NCI-H526 treated with DMSO at 0.1 percent for 48 hours (cell line): ENCODE measurements at places on chromosomes 1 and 21.
A peak's percentile ranks its signal among the peaks of the same experiment; 100 is the strongest.

DNA sequence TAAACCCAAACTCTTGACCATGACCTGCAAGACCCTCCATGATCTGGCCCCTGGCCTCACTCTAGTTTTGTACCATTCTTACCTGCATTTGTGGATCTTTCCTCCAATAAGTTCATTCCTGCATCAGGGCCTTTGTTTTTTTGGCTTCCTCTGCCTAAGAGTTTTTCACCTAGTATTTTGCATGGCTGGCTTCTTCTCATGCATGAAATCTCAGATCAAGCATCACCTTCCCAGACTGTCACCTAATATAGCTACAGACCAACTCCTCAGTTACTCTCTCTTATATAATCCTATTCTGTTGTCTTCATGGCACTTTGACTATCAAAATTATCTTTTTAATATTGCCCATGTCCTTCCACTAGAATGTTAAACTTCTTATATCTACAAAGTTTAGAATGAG, 54.2 kb downstream of the BTBD8 start:
- no peak for DNase-seq

- DNase-seq, result no peak
These were observed 402.4 kb downstream of the OMA1 start for GRCh38 chr1:58143972-58144697.

DNA sequence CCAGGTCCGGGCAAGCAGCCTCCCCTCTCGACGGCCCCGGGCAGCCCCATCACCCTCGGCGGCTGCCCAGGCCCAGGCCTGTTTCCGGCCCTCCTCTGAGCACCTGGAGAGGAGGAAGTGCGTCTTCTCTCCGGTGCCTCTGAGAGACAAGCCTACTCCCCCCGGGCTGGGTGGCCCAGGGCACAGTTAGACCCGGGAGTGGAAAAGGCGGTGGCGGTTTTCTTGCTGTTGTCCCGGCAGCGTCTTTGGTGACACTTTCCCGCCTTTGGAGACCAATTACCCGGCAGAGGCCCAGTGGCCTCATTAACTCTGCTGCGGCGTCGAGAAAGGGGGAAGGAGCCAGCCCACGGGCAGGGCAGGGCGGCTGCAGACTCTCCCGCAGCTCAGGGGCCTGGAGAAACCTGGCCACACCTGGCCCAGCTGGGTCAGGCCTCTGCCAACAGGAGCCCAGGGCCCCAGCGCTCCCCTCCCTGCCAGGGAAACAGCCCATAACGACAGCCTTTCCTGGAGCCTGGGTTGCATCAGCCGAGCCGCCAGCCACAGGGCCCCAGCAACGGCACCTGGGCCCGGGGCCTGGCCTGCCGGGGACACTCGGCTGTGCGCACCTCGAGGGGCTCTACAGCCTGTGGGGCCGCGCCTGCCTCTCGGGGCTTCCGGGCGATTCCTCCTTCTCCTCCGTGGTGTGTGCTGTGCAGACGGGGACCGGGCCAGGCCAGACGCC, 28.4 kb upstream of the C1orf159 start:
- DNase-seq, result peak; percentile 64

- DNase-seq, result peak; percentile 90
These were observed 577 bp upstream of the CEP350 start for GRCh38 chr1:179953974-179954492.

DNA sequence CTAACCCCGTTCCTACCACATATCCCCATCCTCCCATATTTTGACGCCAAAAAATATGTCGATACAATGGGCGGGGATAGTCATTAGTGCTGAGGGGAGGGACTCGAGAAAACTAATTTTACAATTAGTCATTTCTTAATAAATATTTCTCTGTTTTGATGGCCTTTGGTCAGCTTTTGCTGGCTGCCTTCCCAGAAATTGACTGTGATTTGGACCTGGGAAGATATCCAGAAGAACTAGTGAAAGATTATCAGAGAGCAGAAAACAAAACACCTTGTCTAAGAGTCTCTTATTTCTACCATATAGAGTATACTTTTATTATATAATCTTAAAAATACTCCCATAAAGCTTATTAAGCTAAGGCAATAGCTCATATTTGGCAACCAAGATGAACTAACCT, 247.6 kb downstream of the MRPL39 start:
- DNase-seq, result no peak

- DNase-seq, result no peak
These were observed 73.2 kb downstream of the AK5 start for GRCh38 chr1:77355010-77355409.

- peak; percentile 30 for DNase-seq
These were observed 181.4 kb upstream of the KIAA0040 start for GRCh38 chr1:175373786-175374623.

GRCh38 chr1:100164216-100164615, 13.8 kb downstream of the LRRC39 start:
- DNase-seq, result no peak

- DNase-seq, result no peak
These were observed 452.6 kb upstream of the CAMK1G start for GRCh38 chr1:209130886-209131285.

DNA sequence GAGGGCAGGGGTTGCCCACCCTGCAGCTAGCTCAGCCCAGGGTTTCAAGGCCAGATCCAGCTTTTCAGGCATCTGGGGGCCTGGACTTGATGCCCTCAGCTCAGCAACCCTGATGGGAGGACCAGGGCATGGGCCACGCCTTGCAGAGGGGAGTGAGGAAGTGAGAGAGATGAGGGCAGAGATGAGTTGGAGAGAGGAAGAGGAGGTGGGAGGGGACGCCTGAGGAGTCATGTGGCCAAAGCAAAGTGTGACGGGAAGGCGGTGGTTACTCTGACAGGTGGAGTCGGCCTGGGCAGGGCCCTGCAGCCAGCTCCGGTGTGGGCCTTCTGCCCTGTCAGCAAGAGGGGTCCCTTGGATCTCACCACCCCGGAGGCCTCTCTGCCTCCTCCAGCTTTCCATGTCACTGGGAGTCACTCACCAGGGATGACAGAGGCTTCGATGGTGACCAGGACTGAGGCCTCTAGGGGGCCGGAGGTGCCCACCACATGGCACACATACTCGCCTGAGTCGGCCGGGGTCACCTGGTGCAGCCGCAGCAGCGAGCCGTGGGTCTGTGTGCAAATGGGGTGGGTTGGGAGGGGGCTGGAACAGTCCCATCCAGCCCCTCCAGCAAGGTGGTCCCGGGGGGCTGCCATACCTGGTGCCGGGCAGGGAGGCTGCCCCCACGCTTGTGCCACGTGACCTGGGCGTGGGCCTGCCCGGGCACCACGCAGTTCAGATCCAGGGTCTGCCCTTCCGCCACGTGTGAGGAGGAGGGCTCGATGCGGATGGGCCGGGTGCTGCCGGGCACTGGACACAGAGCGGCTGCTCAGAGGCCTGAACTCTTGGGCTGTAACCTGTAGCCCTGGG, 40.4 kb downstream of the LDLRAD2 start:
- no peak for DNase-seq

DNA sequence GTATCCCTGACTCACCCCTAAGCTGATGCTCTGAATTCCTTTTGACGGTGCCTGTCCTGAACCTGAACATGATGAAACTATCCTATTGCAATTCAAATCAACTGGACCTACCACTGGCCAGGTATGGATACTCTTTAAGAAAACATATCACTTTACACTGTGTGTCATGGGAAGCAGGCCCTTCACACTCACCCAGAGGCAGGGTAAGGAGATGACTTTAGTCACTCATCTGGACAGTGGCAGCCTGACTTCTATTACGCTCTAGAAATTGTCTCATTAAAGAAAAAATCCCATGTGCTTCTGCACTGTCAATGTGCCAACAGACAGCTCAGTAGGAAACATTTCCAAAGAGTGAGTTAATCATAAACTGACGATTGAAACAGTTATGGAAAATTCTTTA, 94.3 kb downstream of the VAV3 start:
- DNase-seq, result no peak

DNA sequence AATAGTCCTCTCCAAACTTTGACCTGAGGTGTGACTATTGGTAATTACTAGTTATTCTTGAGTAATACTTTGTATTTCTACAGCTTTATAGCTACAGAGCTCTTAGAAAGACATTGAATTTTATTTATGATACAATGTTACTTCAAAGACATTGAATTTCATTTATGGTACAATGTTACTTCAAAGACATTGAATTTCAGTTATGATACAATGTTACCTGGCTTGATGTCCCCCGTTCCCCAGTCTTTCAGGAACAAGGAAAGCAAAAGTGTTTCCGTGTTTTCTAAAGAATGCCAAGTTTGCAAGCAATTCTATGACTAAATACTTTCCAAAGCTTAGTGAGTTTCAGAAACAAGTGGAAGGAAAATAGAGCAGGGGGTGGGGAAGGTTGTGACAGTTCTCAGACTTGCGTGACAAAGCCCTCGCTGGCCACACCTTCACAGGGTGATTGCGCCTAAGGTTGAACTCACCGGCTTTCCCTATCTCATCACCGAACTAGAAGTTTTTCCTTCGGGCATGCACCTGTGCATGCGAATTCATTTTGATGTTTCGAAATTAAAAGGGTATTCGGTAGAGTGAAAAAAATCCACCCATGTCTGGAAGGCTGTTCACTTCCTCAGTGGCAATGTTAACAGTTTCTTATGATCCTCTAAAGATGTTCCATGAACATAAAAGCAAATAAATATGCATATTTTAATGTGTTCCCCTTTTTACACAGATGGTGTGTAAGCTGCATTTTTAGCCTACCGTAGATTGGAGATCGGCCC, 909 bp upstream of the PAXBP1 start:
- peak; percentile 9 for DNase-seq

GRCh38 chr1:117826119-117826518, 103.3 kb downstream of the GDAP2 start:
- DNase-seq, result no peak

DNA sequence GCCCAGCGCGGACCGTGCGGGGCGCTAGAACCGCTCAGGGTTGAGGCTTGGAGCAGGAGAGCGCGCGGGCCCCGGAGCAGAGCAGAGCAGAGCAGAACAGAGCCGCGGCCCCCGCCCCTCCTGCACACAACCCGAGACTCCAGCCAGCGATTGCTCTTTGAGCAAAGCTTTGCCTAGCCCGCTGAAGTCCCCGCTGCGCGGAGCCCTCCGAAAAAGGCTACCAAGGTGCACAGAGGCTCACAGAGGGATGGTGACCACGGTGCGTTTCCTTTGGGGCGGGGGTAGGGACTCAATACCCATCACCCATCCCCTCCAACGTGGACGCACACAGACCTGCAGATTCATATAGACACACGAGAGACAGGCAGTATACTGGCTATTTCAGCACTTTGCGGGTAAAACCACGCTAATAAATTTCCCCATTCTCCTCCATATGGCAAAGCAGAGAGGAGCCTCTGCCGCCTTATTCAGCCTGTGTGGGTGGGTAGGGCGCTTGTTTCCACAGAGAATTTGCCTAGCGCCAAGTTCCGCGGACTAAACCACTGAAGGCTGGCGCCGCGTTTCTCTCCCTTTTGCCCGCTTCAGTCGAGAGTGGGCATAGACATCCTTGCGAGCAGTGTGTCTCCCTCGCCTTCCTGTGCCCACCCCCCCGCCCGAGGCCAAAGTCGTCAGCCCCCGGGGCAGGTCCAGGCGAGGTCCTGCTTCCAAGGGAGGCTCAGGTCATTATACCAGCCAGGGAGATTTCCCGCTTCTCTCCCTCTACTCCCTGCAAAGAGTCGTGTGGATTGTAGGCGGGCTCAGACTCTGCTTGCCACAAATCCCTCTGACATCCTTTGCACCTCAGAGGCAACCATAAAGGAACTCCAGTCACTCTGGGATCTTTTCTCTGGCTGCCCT, 8.5 kb downstream of the HLX start:
- no peak for DNase-seq

- no peak for DNase-seq
These were observed 22.6 kb downstream of the F5 start for GRCh38 chr1:169563650-169564049.

DNA sequence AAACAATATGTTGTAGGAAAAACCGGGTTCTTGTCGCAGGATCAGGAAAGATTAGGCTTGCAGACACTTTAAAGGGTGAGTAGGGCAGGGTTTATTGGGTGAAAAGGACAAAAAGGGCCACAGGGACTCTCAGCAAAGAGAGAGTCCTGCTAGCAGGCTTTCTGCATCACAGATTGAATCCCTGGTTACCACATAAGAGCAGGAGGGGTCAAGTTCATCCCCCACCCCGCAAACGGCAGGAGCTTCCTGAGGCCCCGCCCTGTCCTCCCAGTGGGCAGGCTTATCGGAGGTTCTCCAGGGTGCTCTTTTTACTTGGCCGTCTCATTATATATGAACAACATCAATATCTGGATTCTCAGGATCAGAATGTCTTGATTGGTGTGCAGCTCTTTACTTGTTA, 47.7 kb downstream of the SYCP1 start:
- DNase-seq, result no peak

- no peak for DNase-seq
These were observed 8.1 kb downstream of the TOR3A start for GRCh38 chr1:179089827-179090482.
